ENCODE measurements at places on chromosomes 6 and 20.
A peak's percentile ranks its signal among the peaks of the same experiment; 100 is the strongest.

- no peak for DNase-seq
Measured at GRCh38 chr6:90399970-90400369, 103.3 kb upstream of the BACH2 start.

DNA sequence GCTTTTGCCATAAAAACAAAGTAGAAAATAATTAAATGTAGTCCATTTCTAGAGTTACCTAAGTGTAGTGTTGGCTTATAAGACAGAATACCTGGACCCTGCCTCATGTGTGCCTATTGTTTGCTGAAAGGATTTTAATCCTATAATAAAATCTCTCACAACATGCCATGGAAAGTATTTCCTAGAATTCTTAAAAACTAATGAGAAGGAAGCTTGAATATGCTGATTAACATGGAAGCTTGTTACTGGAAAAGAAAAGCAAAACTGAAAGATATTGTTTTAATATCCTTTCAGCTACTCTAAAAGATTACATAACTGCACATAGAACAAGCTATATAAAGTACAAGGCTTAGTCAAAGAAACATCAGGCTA, 18.0 kb upstream of the FAM135A start:
- no peak for DNase-seq

- no peak for DNase-seq
Measured at GRCh38 chr6:113719545-113719944, 137.6 kb upstream of the MARCKS start.

DNA sequence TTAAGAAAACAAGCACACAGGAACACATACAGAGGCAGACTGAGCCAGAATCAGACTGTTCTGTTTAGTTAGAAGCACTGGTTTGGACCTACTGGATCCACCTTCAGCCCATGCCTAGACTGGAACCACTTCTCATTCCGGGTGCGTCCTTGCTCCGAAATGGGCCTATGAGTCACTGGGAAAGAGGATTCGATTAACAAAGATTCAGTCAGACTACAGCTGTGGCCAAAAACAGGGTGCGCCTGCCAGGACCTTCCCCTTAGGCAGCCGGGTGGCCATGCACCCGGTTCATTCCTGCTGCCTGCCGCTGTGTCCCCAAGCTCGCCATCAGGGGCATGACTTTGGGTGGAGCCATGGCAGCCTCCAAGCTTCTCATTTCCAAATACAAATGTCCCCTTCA, 14.5 kb upstream of the KCNK5 start:
- DNase-seq: no peak

DNA sequence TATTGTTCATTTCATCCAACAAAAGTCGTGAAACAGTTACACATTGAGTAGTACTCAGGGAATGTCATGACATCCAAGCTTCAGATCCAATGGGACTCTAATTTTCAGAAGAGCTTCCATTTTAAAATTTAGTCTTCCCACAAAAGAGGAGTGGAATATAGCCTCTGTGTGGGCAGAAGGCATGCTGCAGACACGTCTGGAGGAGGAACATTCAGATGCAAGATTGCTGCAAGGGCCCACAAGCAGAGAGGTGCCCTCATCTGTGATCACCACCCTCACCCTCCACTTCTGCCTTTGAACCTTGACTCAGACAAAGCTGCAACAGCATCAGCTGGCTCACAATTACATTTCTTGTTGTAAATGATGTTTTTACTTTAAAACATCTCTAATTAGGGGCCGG, 29.9 kb downstream of the NRN1 start:
- DNase-seq: no peak

DNA sequence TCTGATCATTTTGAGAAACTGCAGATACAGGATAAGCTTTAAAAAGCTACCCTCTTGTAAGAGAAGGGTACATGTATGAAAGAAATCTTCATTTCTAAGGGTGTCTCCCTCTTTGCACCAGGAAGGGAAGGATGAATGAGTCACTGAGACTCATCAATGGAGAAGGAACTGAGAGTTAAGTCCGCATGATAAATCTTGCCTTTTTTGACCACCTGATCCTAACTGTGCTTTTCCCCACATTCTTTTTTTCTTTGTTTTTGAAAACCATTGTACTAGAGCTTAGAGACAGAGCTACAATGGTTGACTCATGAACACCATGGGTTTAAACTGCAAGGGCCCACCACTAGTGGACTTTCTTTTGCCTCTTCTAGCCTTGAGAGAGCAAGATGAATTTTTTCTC, 353.0 kb upstream of the RGS17 start:
- DNase-seq: no peak

- DNase-seq: no peak
Measured at GRCh38 chr6:45201484-45201883, 126.6 kb upstream of the RUNX2 start.

- DNase-seq: no peak
Measured at GRCh38 chr6:159100395-159101182, 55.8 kb upstream of the TAGAP start.

DNA sequence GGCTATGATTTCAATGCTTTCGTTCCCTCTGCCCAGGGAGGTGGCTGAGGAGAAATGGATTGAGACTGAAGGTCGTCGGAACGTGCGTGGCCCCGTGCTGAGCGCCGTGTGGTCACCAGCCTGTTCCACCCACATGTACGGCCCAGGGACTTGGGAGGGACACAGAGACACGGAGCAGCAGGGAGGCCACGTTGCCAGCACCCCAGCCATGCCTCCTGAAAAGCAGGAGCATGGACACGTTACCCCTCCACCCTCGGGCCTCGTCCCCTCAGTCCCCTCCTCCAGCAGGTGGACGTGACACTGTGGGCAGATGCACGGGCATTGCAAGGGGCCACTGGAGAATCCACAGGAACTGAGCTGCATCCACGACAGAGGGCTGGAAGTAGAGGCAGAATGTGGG, 133.1 kb upstream of the CST7 start:
- DNase-seq: no peak

GRCh38 chr6:93036835-93037234, 382.5 kb downstream of the EPHA7 start:
- DNase-seq: no peak

DNA sequence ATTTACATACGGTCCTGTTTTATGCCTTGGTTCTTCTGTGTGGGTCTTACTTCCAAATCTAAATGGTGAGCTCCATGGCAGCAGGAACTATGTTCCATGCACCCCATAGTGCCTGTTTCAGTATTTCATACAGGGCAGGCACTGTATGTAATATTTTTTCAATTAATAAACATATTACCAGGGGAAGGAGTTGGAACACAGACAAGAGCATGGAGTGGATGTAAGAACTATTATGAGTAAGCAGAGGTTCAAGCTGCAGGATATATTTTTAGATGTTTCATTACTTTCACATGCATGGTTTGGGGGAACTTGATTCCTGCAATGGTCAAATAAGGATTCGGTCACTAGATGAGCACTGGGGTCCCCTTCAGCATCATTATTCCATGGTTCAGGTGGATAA, 108.3 kb downstream of the KIF13A start:
- DNase-seq: no peak

- DNase-seq: no peak
Measured at GRCh38 chr6:80959034-80959433, 793.4 kb downstream of the TENT5A start.

GRCh38 chr6:126786262-126786661, 332.2 kb upstream of the RSPO3 start:
- no peak for DNase-seq

DNA sequence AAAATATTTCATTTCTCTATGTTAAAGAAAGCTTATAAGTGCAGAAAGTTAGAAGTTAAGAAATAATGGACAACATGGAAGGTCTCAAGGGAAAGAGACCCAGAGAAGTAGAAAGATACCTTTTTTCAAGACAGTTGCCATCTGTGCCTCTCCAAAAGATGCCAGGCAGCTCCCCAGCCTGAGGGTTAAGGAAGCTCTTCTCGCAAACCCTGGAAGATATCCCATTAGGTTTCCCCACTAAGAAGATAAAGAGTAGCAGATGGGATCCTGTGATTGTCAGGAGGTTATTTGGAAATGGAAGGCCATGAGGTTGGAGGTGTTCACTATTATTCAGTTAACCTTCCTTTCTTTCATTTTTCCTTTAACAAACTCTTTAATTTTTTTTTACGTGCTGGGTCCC, 110.1 kb upstream of the SIM1 start:
- no peak for DNase-seq

DNA sequence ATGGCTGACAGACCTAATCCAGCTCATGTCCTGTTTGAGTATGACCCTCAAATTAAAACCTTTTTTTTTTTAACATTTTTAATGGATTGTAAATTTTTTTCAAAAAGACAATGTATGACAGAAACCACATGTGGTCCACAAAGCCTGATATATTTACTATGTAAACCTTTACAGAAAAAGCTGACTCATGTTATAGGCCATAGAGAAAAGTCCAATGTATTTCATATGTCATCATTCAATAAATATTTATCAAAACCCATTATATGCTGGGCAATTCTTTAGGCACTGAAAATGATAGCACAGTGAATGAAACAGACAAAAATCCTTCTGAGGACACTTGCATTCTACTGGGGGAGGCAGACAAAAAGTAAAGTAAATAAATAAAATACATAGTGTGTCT, 826.2 kb upstream of the FLRT3 start:
- DNase-seq: no peak

GRCh38 chr6:113664909-113665308, 192.2 kb upstream of the MARCKS start:
- no peak for DNase-seq

DNA sequence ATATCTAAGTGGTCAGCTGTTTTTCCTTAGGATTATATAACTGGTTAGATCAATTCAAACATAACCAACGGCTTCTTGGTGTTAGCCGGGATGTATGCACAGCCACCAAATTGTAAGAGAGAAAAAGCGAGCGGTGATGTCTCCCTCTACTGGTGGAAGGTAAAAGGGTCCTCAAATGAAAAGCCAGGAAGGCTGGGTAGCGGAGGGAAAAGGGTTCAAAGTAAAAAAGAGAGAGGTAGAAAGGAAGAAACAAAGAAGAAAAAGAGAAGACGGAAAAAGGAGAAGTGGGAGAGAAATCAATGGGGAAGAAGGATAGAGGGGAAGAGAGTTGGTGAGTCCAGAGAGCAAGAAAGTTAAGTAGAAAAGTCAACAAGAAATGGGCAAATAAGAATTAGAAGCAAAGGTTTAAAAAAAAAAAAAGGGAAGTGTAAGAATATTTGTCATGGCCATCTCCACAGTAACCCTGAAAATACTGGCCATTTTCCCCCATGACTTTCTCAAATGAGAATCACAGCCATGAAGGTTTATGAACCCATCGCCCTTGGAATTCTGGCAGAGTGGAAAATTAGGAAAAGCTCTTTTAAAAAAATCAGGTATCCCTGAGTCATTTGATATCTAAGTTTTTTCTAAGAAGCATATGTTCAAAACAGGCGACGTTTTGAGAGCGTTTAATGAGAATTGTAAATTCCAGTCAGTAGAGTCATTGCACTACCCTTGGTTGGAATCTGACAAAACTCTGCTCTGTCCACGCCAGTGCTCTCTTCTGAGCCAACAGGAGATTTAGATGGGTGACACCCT, 155.6 kb upstream of the SNX9 start:
- DNase-seq: peak; percentile 50

DNA sequence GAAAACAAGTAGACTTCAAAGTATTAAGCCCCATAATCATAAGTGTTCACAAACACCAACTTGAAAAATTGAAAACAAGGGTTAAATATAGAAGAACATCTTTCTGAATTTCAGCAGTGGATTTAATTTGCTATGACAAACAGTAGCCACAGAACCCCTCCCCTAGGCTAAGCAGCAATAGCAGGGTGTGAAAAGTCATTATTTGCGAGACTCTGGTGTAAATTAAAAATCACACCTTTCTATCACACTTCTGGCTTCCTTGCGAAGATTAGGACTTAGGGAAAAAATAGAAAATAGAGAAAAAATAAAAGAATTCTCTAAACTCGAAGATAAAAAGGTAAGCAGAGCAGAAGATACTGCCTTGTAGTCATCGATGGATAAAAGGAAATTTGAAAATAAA, 6.1 kb downstream of the SAMD3 start:
- no peak for DNase-seq

- DNase-seq: no peak
Measured at GRCh38 chr20:61628901-61629601, 377.0 kb downstream of the CDH4 start.

GRCh38 chr6:139142262-139142661, 7.4 kb downstream of the HECA start:
- no peak for DNase-seq

DNA sequence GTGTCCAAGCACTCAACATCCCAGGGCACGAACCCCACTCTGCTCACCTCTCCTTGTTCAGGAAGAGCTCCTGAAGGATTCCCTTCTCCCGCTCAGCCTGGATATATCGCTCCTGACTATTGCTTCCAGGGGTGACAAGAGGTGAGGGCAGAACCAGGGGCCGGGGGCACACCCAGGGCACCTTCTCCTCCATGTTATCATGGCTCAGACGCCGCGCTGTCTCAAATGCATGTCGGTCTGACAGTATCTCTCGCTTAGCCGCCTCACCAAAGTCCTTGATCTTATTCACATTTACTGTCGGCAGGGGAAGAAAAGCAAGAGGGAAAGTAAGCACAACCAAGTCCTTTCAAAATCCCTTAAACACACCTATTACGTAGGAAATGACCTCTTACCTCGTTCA, 13.1 kb downstream of the PPP1R10 start:
- no peak for DNase-seq

- no peak for DNase-seq
Measured at GRCh38 chr20:43198607-43199006, 8.9 kb upstream of the PTPRT start.

GRCh38 chr6:157699777-157700636, 123.0 kb upstream of the SNX9 start:
- DNase-seq: no peak

- no peak for DNase-seq
Measured at GRCh38 chr20:36342331-36343120, 36.4 kb downstream of the DLGAP4 start.

- DNase-seq: no peak
Measured at GRCh38 chr20:62335532-62335931, 31.6 kb downstream of the LAMA5 start.

DNA sequence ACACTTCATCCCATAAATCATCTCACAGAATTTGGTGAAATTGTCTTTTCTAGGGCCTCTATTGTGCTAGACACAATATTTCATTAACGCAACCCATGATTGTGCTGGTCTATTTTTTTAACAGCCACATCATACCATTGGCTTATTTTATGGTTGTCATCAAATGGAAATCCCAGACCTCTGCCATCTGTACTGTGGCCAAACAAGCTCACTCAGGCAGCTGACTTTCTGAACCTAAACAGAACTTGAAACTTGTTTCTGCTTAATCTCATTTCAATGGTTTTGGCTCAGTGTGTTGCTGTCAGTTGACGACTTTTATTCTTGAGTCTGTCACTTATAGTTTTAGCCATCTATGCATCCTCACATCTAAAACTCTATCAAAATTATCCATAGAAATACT, 111.8 kb downstream of the HAO1 start:
- DNase-seq: no peak

GRCh38 chr20:17762873-17763557, 63.2 kb downstream of the BANF2 start:
- no peak for DNase-seq
